ENCODE measurements at places on chromosomes 2 and 18.
A peak's percentile ranks its signal among the peaks of the same experiment; 100 is the strongest.

DNA sequence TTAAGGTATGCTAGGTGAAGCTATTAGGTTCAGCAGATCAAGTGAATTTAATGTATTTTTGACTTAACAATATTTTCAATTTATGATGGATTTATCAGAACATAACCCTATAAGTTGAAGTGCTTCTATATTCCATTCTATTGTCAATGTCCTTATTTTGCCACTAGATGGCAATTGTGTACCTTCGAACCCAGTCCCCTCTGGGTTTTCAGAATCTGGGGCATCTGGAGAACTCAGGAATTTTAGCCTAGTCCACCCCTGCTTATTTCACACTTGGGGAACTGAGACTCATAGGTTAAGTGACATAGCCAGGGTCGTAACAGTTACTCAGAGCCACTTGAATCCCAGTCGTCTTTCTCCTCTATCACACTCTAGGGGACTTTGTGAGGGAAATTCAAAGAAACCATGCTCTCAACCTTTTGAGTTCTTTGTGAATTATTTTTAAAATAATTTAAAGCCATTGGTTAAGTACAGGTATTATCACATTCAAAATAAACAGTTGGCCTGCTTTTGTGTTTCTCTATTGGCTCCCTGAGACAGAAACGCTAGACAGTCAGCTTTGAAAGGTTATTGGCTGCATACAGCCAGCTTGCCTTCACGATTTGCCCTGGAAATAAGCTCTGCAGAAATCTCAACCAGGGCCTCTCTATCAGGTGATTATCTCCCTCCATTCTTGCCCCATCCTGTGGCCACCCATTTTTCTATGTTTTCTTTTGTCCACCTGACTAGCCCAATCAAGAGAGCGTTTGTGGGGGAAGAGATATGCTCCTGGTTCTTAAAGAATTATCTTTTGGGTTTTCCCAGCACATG, 145.0 kb downstream of the TTC27 start:
- peak; percentile 63 for DNase-seq

- DNase-seq = no peak
These were observed 382.6 kb upstream of the ZNF804A start for GRCh38 chr2:184215745-184216144.

GRCh38 chr2:23590241-23590869, 205.4 kb downstream of the KLHL29 start:
- no peak for DNase-seq

DNA sequence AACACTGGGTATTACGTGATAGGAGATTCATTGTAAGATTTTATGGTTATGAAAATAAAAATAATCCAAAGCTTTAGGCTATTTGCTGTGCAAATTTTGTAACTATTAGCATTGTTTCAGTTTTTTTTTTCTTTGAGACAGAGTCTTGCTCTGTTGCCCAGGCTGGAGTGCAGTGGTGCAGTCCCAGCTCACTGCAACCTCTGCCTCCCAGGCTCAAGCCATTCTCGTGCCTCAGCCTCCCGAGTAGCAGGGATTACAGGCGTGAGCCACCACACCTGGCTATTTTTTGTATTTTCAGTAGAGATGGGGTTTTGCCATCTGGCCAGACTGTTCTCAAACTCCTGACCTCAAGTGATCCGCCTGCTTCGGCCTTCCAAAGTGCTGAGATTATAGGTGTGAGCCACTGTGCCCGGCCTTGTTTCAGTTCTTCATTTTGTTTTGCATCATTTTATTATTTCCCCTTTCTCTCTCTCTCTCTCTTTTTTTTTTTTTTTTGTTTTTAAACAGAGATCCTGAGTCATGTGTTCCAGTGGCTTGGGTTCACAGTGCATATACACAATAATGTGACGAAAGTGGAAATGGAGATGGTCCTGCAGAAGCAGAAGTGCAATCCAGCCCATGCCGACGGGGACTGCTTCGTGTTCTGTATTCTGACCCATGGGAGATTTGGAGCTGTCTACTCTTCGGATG, 25.8 kb downstream of the CASP10 start:
- DNase-seq = no peak

DNA sequence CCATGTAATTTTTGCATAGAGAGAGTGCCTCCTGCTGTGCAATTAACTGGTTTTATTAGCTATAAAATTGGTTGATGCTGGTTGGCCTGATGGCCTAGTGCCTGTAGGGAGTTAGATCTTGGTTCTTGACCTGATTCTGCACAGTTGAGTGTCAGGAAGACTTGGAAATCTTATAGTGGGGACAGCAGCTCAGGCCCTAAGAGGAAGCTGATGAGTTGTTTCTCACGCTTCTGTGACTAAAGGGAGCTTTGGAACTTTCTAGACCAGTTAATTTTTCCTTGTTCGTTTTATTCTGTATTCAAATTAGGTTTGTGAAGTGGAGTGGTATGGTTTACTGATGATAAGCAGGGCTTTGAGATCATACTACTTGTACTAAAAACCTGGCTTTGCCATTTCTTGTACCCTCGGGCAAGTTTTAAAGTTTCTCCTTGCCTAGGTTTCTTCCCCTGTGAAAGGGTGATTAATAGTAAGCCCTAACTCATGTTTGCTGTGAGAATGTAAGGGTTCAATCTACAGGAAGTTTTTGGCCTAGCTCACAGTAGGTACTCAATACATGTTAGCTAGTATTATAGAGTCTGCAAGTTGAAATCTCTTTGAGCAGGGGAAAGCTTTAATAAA, 82.1 kb downstream of the MAP3K20 start:
- DNase-seq = no peak

DNA sequence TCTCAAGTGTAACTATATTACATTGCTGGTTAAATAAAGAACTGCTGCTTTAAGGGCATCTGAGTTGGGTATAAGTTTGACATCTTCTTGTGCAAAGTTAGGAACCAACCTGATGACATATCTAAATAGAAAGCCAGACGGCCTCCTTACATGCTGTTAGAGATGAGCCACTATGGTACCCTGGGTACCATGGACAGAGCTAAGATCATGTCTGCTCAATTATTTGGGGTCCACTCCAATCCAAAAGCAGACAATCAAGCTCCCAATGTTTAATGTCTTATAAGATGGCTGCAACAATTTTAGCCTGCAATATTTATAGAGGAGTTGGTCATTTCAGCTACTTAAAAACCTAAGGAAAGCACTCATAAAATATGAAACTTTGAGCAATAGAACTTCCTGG, 86.2 kb downstream of the UPP2 start:
- no peak for DNase-seq

DNA sequence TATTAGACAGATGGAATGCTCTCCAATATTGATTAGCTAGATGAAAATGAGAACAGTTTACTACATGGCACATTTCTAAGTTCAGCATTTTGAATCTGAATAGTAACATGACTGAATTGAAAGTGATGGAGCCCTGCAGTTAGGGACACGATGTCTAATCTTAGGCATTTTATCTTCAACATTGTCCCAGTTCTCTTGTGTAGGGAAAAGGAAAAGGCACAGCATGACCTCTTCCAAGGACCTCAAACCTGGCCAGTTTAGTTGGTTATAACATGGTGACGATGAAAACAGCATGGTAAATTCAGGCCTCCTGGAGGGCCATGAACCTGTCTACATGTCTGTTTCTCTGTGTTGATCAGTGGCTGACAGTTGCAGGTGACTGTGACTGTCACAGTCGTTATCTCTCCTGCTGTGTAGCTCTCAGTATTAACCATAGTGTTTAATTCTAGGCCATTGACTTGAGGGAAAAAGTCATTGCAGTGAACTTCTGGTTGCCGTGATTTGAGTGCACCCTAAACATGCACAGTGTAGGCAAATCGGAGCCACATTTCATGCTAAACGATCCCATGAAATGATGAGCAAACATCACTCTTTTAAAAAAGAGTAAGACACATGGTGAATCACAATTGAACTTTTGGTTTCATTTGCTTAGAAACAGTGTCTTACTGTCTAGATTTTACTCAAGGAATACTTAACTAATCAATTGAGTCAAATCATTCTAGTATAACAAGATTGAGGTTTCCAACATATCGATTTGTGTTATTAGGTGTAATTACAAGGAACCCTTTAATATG, 129.7 kb downstream of the PHLPP1 start:
- no peak for DNase-seq

- DNase-seq = no peak
These were observed 593 bp upstream of the NRBP1 start for GRCh38 chr2:27427863-27428212.

GRCh38 chr2:45585267-45585861, 25.7 kb downstream of the SRBD1 start:
- no peak for DNase-seq

GRCh38 chr2:38596229-38596628, 6.5 kb downstream of the HNRNPLL start:
- DNase-seq = no peak

- DNase-seq = no peak
These were observed 337.4 kb downstream of the LPIN1 start for GRCh38 chr2:12083713-12084419.

GRCh38 chr2:239114119-239114581, 266.3 kb downstream of the TWIST2 start:
- no peak for DNase-seq

DNA sequence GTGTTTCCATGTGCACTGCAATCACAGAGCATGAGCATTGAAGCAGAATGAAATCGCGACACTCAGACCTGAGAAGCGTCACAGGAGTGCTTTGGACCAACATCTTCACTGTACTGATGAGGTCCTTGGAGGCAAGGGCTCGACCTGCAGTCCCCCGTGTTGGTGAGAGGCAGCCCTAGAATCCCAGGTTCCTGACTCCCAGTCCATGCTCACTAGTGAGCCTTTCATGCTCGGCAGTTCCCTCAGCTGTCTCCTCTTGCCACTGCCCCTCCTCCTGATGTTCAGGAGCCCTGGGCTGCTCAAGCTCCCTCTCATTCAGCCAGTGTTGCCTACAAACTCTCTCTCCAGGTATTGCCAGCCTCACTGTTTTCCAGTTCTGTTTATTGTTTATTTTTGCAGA, 291.4 kb downstream of the DYSF start:
- no peak for DNase-seq

GRCh38 chr2:31429759-31430438, 15.4 kb upstream of the XDH start:
- no peak for DNase-seq

DNA sequence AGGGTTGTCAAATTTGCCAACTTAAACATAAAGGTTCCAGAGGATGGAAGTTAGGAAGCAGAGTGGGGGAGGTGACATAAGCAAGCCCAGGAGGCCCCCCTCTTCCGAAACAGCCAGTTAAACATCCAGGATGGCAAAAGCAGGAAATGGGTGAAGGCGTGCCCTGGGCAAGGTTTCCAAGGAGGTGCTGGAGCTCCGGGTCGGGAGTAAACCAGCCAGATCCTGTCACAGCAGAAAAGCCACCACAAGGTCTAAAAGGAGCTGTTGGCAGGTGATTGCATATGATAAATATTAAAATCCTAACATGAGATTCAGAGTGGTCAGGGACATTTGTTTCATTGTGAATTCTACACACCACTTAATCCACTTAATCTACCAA, 572.2 kb upstream of the SALL3 start:
- no peak for DNase-seq

DNA sequence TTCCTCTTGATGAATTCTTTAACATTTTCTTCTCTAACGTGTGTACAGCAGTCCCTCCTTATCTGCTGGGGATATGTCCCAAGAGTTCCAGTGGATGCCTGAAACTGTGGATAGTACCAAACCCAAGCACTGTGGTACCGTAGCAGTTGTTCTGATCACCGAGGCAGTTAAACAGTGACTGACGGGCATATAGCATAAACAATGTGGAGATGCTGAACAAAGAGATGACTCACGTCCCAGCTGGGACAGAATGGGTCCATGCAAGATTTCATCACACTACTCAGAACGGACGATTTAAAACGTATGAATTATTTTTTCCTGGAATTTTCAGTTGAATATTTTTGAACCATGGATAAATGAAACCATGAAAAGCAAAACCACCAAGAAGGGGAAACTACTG, 54.5 kb upstream of the SPAG16 start:
- DNase-seq = no peak

DNA sequence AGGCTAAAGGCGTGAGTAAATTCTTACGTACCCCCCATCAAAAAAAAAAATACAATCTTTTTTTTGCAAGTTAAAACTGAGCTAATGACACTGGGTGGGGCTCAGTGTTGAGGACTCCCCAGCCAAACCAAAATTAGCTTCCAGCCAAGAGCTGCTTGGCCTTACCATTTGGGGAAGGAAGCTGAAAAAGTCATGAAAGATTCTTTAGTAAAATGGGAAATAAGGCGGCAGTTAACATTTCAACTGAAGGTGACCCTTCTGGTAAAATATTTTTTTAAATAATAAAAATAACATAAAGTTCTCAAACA, 16.4 kb downstream of the SMAD7 start:
- DNase-seq = no peak

DNA sequence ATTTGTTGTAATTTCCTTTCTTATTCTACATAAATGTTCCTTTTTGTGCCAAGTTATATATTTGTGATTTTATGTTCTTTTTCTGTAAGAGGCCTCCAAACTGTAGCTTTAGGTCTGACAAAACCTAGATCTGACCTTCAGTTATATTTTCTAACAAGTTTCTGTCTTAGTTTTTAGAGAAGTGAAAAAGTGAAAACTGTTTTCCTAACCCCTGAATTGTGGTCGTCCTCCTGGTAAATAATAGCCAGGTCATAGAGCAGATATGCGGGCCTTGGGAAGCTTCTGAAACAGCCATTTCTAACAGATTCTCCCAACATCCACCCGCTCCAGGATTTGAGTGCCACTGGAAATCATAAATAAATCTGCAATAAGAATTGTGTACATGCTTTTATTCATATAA, 398.4 kb upstream of the CWC22 start:
- DNase-seq = no peak

DNA sequence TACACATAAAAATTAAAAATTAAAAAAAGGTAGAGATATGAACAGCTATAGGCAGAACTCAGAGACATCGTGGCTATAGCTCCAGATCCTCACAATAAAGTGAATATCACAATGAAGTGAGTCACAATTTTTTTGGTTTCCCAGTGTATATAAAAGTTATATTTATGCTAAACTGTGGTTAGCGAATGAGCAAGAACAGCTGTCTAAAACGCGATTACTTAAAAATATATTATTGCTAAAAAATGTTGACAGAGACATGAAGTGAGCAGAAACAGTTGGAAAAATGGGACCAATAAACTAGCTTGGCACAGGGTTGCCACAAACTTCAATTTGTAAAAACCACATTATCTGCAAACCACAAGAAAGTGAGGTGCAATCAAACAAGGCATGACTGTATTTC, 551.7 kb upstream of the NETO1 start:
- DNase-seq = no peak

- DNase-seq = no peak
These were observed 270.9 kb upstream of the TCF4 start for GRCh38 chr18:55858661-55859515.

DNA sequence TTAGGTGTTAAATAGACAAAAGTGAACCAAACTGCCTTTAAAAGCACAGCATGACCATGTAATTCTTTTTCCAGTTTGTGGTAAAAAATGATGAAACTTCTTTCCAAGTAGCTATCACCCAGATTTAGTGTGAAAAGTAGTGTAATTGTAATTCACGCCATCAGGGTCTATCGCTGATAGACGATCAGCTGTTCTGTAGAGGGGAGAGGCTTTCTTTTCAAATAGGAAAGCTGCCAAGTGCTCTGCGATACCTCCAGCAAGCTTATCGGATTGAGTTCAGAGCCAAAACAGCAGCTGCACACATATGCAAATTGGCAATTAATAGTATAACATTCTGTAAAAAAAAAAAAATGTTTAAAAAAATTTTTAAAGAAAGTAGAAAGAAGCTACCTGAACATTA, 61.9 kb upstream of the PSMD14 start:
- no peak for DNase-seq

GRCh38 chr2:3440477-3440876, 61.0 kb downstream of the TRAPPC12 start:
- DNase-seq = no peak
